ENCODE measurements at places on chromosomes 11 and 22.

DNA sequence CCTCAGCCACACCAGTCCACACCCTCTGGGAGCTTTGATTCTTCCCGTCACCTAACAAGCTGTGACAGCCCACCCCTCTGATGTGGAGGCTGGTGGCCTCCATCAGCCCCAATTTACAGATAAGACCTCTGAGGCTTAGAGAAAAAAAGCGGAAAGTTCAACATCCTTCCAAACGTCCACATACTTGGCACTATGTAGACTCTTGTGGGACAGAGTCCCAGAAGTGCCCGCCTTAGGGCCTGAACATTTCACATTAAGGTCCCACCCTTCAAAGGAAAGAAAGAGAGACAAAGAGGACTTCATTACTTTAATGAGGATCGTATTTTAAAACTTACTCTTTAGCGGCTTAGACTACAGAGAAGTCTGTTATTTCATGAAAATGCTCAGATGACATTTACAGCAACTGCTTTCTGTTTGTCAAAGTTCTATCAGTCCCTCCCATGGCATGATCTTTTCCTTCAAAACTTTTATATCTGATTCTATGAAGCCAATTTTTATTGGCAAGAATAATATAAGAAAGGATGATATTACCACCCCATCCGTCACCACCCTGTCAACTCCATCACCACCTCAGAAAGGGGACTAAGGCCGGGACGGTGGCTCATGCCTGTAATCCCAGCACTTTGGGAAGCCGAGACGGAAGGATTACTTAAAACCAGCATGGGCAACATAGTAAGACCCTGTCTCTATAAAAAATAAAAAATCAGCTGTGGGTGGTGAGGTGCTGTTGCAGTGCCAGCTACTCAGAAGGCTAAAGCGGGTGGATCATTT lies 15.7 kb upstream of the SCGB1A1 start:
- DNase-seq: no peak

DNA sequence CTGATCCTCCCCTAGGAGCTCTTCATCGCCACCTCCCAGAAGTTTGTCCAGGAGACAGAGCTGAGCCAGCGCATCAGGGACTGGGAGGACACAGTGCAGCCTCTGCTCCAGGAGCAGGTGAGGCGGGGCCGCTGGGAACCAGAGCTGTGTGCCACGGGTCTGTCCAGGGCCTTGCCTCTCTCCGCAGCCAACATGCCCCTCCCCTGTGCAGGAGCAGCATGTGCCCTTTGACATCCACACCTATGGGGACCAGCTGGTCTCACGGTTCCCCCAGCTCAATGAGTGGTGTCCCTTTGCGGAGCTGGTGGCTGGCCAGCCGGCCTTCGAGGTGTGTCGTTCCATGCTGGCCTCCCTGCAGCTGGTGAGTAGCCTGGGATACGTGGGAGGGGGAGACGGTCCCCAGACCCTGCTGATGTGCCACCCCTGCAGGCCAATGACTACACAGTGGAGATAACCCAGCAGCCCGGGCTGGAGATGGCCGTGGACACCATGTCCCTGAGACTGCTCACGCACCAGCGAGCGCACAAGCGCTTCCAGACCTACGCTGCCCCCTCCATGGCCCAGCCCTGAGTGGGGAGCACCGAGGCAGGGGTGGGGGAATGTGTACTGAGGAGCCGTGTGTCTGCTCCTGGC lies 2.5 kb downstream of the SCO2 start:
- no peak for DNase-seq

DNA sequence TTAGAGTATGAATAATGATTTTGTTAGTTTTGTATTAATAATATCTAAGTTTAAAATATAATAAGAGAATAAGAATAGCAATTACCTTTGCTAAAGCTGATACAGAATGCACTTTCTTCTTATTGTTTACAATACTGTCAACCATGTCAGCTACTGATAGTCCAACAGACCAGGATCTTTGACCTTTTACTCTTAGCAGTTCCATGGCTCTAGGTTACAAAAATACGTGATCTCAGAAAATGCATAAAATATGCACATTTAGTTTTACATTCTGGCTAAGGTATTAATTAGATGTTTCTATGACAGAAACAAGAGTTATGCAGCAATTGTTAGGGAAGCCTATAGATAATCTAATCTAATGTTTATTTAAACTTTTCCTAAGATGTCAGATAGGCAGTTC lies 7.5 kb upstream of the TSG101 start:
- DNase-seq: no peak

- DNase-seq: no peak
Observed at GRCh38 chr22:50326225-50326955, 422 bp downstream of the DENND6B start.

DNA sequence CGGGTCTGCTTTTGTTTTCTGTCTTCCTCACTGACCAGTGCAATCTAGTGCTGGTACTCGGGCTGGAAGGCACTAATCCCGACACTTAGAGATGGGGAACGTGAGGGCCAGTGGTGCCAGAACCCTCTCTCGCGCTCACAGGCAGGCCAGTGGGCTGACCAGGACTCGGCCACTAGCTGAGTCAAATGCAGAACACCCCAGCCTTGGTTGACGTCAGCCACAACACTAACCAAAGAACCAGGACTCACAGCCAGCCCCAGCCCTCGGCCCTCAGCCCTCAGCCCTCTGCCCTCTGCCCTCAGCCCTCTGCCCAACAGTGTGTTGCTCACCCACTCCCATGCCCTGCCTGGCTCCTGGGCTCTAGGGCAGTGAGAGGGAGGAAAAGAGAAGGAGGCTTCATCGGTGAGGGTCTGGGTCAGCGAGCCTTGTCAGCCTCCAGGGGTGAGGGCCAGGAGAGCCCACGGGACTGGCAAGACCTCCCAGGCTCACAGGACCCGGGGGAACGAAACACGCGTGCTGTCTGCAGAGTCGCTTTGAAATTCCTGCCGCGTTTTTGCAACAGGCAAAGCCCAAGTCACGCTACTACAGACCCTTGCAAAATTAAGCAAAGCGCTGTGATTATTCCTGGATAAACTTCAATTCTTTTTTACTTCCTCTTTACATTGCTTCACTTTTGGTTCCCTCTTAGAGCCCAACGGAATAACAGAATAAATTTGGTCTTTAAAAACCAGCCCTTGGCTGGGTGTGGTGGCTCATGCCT lies 27.5 kb downstream of the KIAA0930 start:
- DNase-seq: no peak
